Left hindlimb (tissue), 1 donor: ENCODE measurements at places on chromosomes 3 and 15.

GRCh38 chr15:45710657-45711056 lies 75.8 kb downstream of the SQOR start:
- DNase-seq: no peak

GRCh38 chr3:113954091-113954685 lies 6.4 kb downstream of the ZDHHC23 start:
- DNase-seq: no peak

DNA sequence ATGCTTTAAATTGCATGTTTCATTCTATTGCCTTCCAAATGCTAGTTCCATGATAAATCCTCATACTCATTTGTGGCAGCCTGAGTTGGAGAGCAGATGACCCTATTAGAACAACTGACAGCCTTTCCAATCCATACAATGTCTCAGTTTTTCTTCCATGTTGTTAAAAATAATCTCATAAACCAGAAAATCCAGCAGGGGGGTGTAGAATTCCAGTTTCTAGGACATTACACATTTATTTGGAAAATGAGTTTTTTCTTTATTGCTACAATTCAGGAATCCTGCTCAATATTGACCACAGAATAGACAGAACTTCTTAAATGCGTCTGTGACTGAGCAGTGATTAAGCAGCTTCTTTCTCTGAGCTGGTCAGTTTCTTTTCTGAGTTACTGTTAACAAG lies 174.2 kb upstream of the ATP10A start:
- DNase-seq: no peak

DNA sequence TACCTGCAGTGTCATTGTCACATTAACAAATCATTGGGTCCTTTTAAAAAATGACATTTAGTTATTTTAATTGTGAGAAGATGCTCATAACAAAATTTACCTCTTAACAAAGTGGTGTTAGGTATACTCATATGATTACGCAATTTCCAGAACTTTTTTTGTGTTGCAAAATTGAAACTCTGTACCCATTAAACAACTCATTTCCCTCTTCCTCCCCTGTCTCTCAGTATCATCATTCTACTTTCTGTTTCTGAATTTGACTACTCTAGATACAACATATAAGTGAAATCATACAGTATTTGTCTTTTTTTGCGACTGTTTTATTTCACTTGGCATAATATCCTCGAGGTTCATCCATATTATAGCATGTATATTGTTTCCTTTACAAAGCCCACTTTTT lies 58.7 kb upstream of the CHST2 start:
- no peak for DNase-seq

DNA sequence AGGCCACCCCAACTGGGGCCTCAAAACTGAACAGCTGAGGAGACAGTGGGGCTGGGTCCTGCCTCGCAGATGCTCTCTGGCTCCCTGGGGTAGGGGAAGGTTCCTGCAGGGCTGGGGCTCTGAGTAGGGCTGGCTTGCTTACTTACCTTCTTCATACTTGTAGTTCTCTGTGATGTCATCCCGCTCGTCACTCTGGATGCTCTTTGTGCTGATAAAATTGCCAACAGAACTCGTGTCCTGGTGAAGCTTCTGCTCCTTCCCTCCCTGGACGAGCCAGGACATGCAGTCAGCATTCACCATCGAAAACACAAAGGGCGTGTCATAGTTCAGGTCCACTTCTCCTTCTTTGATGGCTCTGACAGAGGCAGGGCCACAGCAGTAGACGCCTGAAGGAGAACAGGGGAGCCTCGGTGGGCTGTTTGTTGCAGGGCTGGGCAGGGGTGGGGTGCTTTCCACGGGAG lies 17.9 kb upstream of the EPB42 start:
- no peak for DNase-seq

GRCh38 chr3:94012185-94012584 lies 16.2 kb downstream of the STX19 start:
- no peak for DNase-seq

DNA sequence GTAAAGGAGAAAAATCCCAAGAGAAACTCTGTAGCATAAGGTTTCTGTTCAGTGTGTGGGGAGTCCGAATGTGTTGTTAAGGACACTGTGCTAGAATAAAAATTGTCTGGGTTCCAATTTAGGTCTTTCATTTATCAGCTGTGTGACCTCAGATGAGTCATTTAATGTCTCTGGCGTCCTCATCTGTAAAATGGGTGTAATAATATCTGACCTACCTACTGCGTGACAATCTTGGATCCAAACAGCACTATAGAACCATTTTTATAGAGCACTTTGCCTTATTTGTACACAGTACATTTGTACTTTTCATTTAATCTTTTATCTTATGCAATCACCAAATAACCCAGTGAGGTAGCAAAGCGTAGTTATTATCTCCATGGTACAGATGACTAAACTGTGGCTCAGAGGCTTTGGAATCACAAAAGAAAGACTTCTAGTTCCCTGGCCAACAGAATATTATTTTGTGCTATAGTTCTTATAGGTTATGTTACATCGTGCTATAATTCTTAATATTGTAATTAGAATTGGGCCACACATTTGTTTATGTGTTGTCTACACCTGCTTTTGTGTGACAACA lies 46.6 kb upstream of the TNIK start:
- no peak for DNase-seq

DNA sequence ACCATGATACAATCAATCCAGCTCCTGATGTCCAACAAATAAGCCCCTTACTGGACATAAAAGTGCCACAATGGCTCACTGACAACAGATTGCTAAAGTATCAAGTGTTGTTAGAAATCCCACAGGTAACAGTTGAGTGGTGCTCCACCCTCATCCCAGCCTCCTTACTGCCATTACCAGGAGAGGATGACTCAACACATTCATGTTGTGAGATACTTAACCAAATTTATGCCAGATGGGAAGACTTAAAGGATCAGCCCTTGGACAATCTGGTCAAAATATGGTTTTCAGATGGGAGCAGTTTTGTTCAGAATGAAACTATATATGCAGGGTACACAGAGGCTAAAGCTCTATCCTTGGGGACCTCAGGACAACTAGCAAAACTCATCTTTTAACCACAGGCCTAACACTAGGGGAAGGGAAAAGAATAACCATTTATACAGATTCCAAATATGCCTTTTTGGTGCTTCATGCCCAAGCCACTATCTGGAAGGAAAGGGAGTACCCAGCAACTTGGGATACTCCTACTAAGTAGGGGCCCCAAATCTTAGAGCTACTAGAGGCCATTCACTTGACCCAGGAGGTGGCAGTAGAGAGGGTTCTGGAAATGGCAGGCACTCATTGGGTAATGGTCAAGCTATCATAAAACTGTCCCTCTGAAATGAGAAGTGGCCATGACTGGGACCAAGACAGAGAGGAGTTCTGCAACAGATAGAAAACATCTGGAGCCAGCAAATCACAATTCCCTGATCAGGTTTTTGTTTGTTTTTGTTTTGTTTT lies 6.9 kb upstream of the ZNF662 start:
- DNase-seq: no peak

- no peak for DNase-seq
Observed at GRCh38 chr3:18124501-18124900, 300.6 kb downstream of the SATB1 start.

DNA sequence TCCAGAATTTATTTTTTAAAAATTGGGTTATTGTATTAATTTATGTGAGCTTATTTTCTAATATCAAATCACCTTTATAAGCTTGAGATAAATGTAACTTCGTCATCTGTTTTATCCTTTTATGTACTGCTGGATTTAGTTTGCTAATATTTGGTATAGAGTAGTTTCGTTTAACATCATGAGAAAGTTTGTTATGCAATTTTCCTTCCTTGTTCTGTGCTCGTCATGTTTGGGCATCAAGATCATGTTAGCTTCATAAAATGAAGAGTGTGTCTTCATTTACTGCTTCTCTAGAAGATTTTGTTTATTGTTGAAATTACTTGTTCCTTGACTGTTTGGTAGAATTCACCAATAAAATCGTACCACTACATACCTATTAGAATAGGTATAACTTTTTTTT lies 262.1 kb upstream of the SATB1 start:
- no peak for DNase-seq

DNA sequence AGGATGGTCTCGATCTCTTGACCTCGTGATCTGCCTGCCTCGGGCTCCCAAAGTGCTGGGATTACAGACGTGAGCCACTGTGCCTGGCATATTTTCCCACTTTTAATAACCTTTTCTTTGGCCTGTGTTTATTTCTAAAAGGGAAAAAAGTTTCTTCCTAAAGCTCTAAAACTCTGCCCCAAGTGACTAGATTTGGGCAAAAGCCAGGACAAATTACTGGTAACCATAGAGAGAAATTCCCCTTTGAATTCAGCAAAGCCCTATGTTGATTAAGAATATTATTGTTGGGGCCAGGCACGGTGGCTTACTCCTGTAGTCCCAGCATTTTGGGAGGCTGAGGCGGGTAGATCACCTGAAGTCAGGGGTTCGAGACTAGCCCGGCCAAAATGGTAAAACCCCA lies 11.5 kb upstream of the TRPM7 start:
- DNase-seq: no peak

DNA sequence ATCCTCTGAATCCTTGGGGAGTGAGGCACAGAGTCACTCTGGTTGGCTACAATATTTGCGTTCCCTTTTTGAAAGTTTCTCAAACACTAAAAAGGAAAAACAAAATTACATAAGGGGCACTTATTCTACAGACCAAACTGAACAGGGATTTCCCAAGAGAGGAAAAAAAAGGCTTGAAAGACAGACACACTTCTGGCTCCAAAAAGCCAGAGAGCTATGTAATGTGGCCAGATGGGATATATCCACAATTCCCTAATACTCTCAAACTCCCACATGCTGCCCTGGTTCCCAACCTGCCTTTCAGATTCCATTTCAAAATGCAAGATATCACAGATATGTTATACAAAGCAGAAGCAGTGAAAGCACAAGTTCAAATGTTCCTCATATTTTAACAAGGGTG lies 1.6 kb downstream of the FRMD4B start:
- DNase-seq: no peak

DNA sequence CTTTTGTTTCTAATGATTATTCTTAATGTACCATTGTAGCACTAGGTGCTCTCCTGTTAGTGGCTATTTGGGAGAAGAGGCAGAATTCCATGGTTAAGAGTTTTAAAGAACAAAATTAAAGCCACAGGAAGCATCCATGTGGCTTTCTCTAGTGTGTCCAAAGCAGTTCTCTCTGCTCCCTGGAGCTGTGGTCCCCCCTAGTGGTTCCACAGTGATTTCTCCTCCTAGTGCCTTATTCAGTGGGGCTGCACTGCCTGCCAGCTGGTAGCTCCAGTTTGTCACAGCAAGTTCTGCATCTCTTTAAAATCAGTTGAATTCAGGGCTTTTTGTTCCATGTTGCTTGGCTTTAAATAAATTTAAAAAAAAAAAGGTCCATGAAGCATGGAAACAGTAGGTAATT lies 39.6 kb upstream of the FAM98B start:
- DNase-seq: peak; percentile 65

DNA sequence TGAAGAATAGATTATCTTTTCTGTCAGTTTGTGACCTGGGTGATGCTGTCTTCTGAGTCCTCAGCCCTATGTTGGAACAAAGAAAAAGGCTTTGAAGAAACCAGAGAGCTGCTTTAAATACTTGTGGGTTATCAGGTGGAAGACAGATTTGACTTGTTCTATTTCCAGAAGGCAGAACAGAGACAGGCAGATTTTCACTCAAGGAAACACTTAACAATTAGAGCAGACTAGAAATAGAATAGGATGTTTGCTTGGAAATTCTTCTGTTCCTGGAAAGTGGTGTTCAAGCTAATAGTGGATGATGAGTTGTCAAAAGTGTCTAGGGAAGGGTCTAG lies 219.4 kb downstream of the UBE2E2 start:
- DNase-seq: no peak

- DNase-seq: no peak
Observed at GRCh38 chr3:14616606-14617507, 34.7 kb upstream of the CCDC174 start.

GRCh38 chr15:61879219-61879618 lies 181.0 kb downstream of the VPS13C start:
- DNase-seq: no peak

GRCh38 chr15:92048739-92049138 lies 195.2 kb downstream of the SLCO3A1 start:
- DNase-seq: no peak

DNA sequence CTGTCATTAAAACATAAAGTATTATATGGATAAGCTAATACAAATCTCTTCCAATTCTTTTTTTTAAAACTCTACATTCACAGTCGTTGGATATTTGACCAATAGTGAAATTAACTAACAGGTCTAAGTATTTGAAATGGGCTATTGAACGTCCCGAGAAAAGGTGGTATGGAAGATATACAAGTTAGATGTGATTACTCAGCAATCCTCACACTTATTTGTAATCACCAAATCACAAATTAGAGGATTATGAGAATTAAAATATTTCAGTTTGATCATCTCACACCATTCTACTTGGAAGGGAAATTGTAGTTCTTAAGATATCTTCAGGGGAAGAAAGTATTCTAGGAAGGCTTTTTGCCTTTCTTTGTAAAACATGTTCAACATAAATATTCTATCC lies 60.5 kb downstream of the GAP43 start:
- DNase-seq: no peak

- DNase-seq: no peak
Observed at GRCh38 chr3:177881351-177881750, 654.9 kb upstream of the KCNMB2 start.

GRCh38 chr3:126267169-126267975 lies 87.0 kb upstream of the ALDH1L1 start:
- peak; percentile 84 for DNase-seq

GRCh38 chr3:147773116-147773630 lies 364.0 kb downstream of the ZIC1 start:
- DNase-seq: no peak

DNA sequence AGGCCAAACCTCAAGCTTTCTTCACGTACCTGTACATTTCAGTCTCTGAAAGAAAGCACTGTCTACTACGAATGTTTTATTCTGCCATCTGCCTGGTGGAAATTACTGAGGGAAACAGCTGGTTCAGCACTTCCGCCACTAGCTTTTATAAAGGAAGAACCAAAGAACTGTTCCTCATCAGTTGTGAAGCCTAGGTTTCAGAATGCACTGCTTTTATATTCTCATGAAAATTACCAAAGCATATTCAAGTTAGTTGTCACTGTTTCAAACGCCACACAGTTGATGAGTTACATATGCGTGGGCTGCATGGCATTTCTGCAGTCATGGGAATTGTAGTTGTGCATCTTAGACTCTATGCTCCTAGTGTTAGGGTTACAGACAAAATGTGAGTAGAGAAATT lies 21.5 kb upstream of the ZBTB38 start:
- no peak for DNase-seq

DNA sequence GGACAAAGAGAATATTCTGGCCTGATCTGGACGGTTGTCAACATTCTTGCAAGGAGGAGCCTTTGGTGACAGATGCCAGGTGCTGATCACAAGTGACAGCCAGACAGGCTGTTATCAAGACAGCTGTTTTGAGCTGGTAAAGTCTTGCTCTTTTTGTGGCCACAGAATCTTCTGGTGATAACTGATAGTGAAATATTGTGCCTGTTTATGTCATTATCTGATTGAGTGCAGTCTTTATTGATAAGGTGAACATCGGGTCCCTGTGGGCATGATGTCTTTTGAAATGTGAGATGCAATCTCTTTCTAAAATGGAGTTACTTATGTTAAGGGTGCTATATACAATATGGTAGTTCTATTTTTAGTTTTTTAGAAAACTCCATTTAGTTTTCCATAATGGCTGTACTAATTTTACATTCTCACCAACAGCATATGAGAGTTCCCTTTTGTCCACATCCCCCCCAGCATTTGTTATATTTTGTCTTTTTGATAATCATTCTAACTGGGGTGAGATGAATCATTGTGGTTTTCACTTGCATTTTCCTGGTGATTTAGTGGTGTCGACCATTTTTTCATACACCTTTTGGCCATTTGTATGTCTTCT lies 10.7 kb downstream of the CEP63 start:
- DNase-seq: no peak
